CD8-positive, alpha-beta memory T cell (primary cell): ENCODE measurements at places on chromosomes 7 and 10.

- DNase-seq, result no peak
Measured at GRCh38 chr10:33048223-33048622, 90.2 kb upstream of the ITGB1 start.

- peak; percentile 13 for DNase-seq
Measured at GRCh38 chr10:1417574-1417973, 319.8 kb downstream of the ADARB2 start.

DNA sequence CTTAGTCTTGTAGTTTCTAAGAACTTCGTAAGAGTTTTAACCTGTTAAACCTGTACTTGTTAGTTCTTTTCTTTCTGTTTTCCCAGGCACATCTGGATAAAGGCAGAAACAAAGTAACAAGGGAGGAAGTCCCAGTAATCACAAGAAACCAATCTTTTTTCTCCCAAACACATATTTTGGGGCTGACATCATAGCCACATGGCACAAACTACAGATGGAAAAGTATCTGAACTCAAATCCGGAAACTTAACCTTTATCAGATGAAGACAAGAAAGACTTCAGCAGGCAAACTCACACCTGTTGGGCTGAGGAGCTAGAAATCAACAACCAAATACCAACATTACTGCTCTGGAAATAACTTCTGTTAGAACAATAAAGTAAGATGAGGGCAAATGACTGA lies 67.1 kb downstream of the CUBN start:
- DNase-seq, result no peak

DNA sequence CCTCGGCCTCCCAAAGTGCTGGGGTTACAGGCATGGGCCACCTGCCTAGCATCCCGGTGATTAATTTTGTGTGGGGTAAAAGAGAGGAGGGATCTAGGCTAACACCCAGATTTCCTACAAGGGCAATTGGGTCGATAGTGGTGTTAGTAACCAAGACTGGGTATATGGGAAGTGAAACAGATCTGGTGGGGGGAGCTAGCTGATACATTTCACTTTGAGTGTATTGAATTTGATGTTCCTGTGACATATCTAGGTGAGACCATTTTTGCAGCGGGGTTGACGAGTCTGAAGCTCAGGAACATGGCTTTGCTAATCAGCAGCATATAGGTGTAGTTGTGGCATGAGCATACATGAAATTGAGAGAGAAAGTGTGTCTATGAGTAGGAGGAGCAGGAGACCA lies 12.0 kb downstream of the CLCN1 start:
- DNase-seq, result no peak

DNA sequence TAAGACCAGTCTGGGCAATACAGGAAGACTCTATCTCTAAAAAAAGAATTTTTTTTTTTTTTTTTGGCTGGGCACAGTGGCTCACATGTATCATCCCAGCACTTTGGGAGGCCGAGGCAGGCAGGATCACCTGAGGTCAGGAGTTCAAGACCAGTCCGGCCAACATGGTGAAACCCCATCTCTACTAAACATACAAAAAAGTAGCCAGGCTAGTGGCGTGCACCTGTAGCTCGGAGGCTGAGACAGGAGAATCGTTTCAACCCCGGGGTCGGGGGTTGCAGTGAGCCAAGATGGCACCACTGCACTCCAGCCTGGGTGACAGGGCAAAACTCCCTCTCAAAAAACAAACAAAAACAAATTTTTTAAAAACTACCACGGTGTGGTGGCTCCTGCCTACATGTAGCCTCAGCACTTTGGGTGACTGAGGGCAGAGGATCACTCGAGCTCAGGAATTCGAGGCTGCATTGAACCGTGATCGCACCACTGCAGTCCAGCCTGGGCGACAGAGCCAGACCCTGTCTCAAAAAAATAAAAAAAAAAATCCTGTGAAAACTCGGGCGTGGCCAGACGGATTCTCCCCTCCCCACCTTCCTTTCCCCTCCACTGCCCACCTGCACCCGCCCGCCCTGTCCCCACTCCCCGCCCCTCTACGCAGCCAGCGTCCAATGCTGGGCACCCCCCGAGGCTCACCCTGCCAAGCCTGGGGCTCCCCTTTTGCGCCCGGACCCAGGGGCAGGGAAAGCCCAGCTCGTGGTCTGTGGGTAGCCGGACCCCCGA lies 745 bp upstream of the ORAI2 start:
- no peak for DNase-seq

DNA sequence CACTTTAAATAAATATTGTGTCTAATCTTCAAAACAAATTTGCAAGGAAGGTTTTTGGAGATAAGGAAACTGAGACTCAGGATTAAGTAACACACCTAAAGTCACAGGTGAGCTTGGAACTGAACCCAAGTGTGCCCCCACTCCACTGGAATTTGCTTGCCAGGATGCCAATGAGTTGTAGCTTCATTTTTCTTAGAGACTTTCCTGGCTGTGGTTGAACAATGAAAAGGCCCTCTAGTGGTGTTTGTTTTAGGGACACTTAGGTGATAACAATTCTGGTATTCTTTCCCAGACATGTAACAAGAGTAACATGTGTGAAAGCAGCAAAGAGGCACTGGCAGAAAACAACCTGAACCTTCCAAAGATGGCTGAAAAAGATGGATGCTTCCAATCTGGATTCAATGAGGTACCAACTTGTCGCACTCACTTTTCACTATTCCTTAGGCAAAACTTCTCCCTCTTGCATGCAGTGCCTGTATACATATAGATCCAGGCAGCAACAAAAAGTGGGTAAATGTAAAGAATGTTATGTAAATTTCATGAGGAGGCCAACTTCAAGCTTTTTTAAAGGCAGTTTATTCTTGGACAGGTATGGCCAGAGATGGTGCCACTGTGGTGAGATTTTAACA lies 1.5 kb downstream of the IL6 start:
- DNase-seq, result no peak

- no peak for DNase-seq
Measured at GRCh38 chr10:98748298-98748697, 301.6 kb upstream of the HPS1 start.

DNA sequence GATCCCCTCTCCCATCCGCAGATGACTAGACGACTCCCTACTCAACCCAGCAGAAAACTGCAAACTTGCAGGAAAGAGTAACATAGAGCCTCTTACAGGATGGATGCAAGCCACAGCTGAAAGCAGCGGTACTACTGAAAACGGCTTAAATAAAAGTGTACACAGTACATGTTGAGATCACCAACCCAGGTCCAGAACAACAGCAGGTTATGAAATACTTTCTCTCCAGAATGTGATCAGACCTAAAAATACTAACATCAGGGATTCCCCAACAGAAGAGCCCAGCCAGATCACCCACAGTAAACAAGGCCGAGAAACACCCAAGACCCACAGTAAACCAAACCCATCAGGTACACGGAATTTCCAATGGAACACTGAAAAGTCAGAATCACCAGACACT lies 13.2 kb downstream of the ATE1 start:
- DNase-seq, result no peak

DNA sequence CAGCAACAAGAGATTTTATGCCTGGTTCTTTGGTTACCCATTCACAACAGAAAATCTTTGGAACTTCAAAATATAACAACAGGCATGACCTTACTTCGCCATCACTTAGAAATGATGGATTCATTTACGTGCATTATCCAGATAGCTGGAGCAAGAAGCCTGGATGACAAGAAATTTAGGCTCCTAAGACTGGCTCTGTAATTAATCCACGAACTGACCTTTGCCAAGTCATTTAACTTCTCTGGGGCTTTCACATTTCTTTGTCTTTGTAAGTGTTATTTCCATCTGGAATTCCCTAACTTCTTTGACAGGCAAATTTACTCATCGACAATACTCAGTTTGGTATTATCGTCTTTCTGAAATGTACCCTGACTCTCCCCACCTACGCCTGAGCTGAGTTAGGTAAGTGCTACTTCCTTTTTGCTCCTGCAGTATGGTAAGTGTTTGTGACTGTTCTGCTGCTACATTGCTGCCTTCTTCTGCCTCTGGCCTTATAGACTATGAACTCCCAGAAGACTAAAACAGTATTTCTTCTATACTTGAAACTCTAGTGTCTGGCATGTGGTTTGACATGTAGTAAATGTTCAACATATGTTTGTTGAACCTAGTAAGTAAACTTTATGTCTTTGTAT lies 5.5 kb upstream of the MDFIC start:
- no peak for DNase-seq
